ENCODE measurements at places on chromosomes 1 and 21.

- DNase-seq: no peak
Measured at GRCh38 chr1:92169214-92170005, 48.3 kb upstream of the C1orf146 start.

- DNase-seq: no peak
Measured at GRCh38 chr1:47407481-47407880, 8.6 kb upstream of the FOXE3 start.

DNA sequence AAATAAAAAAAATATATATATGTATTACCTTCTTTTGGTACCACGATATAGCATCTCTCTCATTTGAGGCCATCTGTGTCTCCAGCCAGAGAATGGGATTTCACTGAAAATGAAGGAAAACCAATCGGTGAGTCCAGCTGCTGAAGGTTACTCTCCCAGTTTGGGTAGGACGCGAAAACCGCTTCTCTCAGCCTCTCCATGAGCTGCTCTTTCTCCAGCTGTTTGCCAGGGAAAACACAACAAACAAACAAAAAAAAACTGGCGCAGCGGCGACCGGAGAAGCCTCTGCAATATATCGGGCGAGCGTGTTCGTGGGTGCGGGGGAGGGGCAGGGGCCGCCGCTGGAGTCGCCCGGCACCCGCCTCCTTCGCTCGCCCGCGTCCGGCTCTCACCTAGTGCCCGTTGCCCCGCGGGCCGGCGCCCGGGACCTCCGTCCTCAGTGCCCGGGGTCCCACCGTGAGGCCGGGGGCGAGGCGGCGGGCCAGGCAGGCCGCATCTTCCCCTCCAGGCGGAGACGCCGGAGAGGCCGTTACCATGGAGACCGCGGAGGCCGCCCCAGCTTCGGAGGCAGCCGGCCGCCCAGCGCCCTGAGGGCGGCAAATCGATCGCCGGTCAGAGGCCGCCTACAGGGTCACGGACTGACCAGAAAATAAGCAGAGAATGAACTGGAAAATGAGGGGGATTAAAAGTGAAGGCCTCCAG is 504 bp downstream of the PHTF1 start:
- DNase-seq: peak; percentile 53

- no peak for DNase-seq
Measured at GRCh38 chr1:44860891-44861425, 17.9 kb upstream of the PTCH2 start.

DNA sequence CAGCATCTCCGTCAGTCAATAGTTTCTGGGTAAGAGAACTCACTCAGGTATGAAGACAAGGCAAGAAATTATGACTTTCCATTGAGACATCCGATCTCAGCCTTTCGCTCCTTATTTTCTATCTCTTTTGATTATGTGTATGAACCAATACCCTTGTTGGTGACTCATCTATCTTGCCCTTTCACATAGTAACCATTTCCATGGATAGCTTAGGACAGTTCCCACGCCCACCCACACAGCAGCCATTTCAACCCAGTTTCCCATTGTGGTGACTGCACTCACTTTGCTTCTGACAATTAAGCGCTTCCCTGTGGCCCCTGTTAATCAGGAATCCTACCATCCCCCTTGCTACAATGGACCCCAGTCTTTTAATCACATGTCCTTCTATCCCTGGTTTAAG is 210.6 kb upstream of the ADGRL2 start:
- no peak for DNase-seq

- no peak for DNase-seq
Measured at GRCh38 chr1:54096227-54096876, 42.9 kb downstream of the TCEANC2 start.

DNA sequence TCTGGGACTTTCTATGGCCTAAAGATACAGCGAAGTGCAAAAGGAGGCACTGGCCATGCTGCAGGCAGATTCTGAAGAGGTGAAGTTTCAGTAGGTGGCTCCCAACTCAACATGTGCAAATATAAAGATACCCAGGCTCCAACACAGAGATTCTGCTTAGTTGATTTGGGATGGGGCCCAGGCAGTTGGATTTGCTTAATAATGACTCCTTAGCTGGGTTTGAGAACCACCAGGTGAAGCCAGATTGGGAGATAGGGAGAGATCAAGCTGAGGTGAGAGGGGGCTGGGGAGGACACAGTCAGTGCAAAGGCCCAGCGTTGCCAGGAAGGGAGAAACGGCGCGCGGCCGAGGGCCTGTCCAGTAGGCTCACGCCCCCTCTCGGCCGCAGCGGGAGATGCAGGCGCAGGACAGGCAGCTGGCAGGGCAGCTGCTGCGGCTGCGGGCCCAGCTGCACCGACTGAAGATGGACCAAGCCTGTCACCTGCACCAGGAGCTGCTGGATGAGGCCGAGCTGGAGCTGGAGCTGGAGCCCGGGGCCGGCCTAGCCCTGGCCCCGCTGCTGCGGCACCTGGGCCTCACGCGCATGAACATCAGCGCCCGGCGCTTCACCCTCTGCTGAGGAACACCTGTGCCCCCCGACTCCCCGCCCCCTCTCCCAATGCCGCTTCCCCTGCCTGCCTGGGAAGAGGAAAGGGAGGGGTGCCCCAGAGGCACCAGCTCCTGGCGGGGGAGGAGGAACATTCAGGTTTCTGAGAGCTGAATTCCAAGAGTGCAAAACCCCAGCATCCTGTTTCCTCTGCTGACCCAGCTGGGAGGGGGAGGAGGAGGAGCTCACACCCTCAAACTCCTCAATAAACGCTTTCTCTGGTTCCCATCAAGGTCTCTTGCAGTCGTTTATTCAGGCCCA is 1.2 kb downstream of the FAM167B start:
- peak; percentile 63 for DNase-seq

DNA sequence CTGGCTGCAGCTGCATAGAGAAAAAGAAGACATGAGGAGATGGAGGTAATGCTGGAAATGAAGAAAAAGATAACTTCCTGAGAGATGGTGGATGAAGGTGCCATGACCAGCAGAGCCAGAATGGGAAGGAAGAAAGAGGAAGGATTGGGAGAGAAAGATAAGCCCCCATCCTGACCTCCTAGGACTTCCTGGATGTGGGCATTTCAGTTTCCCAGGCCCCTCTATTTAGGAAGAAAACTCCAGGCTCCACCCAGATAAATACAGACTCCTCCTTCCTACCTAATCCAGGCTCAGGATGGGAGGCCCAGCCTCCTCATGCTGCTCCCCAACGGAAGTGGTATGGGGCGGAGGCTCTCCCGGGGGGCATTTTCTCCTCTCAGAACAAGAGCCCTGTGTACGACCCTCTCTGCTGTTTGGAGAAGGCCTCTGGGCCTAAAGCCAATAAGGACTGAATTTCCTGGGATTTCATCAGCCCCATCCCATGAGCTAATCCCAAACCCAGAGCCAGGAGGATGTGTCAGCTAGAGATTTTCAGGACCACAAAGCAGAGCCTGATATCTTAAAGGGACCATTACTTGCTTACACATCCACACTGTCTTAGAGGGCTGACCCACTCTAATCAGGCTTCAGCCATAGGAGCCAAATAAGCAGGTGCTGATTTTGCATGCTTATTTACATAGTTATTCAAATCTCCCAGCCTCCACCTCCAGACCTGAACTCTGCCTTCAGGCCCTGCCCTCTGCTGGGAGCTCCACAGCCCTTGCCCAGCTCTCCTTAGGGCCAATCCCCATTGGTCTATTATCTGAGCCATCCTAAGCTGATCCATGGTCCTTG is 5.1 kb upstream of the ARHGEF2 start:
- DNase-seq: no peak

- no peak for DNase-seq
Measured at GRCh38 chr1:121414905-121415304, 230.1 kb downstream of the SRGAP2C start.

Data from naive thymus-derived CD8-positive, alpha-beta T cell (primary cell).